HCT116 (cell line): ENCODE measurements at places on chromosomes 5 and 9.
A peak's percentile ranks its signal among the peaks of the same experiment; 100 is the strongest.

DNA sequence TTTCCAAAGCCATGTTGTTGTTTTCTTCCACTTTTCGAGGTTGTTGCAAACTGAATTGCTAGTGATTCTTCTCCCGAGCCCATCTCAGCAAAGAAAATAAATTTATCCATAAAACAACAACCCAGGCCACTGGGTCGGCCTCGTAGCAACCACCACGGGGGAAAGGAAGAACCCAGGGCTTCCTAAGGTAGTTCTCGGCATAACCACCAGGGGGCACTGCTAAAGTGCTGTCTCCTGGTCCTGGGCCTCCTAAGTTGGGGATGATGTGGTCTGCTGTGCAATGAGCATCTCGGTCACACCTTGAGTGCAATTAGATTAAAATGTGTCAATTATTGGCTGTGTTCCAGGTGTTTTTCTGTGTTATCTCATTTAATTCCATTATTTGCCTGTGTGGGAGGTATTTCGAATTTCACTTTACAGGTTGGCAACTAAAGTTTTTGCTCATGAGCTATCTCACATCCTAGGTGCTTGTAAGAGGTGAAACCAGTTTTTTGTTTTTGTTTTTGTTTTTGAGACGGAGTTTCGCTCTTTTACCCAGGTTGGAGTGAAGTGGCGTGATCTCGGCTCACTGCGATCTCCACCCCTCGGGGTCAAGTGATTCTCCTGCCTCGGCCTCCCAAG lies 102.8 kb upstream of the DAP start:
- DNase-seq, result peak; percentile 45
- H3K27ac ChIP-seq, result no peak overlapping the region
- no peaks in the 10 kb centered on the region for H3K36me3 ChIP-seq
- H3K4me3 ChIP-seq, result no peak overlapping the region
- H3K27me3 ChIP-seq, result peaks cover 34% of the 10 kb centered on the region

- H3K27ac ChIP-seq, result no peak overlapping the region
- no peaks in the 10 kb centered on the region for H3K27me3 ChIP-seq
- DNase-seq, result no peak
- H3K36me3 ChIP-seq, result 0 out of 2 replicates have a peak, but pooled peaks cover 3% of the 10 kb centered on the region
- H3K4me3 ChIP-seq, result no peak overlapping the region
Measured at GRCh38 chr5:132998556-132998955, 27.8 kb downstream of the ZCCHC10 start.

- no peak overlapping the region for H3K4me3 ChIP-seq
- H3K36me3 ChIP-seq, result no peaks in the 10 kb centered on the region
- H3K27me3 ChIP-seq, result peaks cover 4% of the 10 kb centered on the region; the same call in 1 of the 2 replicates
- H3K27ac ChIP-seq, result no peak overlapping the region
- no peaks in the 10 kb centered on the region for H3K4me1 ChIP-seq
Measured at GRCh38 chr5:171586436-171586835, 167.0 kb downstream of the FGF18 start.

DNA sequence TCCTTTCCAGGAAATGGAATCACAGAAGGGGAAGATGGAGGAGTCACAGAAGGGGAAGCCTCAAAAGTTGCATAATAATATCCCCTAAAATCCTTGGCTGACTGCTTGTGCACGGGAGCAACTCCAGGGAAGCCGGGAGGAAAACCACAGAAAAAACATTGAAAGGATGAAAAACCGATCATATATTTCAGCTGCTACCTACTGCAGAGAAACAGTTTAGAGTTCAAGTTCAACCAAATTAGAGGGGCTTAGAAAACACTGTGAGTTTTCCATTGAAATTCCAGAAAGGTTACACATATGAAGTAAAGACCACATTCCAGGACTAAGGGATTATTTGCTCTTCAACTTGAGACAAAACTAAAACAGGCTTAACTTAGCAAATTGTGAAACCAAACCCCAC lies 37.6 kb upstream of the MTAP start:
- peaks cover 5% of the 10 kb centered on the region for H3K4me1 ChIP-seq
- H3K36me3 ChIP-seq, result no peaks in the 10 kb centered on the region
- no peak overlapping the region for H3K4me3 ChIP-seq
- no peak for DNase-seq

GRCh38 chr9:79667120-79667519 lies 95.4 kb downstream of the TLE4 start:
- DNase-seq, result no peak
- no peaks in the 10 kb centered on the region for H3K4me1 ChIP-seq
- H3K36me3 ChIP-seq, result no peaks in the 10 kb centered on the region
- H3K4me3 ChIP-seq, result no peak overlapping the region
- H3K27me3 ChIP-seq, result no peaks in the 10 kb centered on the region
- H3K27ac ChIP-seq, result no peak overlapping the region

DNA sequence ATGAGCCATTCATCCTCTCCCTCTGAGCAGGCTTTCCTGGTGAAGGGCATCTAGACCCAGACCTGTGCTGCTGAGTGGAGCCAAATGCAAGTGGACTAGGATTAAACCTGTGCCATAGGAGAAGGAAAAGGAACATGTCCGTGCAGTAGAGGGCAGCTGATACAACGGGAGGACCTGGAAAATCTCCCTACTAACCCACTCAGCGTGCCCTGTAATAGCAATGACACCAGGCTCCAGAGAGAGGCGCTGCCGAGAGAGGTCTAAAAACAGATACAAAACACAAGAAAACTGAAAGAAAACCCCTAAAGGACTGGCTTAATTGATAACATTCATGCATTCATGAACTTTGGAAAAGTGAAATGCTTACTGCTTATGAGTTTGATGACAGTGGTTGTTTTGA lies 60.8 kb downstream of the PFDN1 start:
- no peaks in the 10 kb centered on the region for H3K27me3 ChIP-seq
- H3K4me1 ChIP-seq, result peaks cover 25% of the 10 kb centered on the region
- no peak for DNase-seq
- 0 out of 2 replicates have a peak, but pooled peaks cover 2% of the 10 kb centered on the region for H3K36me3 ChIP-seq
- H3K4me3 ChIP-seq, result no peak overlapping the region

DNA sequence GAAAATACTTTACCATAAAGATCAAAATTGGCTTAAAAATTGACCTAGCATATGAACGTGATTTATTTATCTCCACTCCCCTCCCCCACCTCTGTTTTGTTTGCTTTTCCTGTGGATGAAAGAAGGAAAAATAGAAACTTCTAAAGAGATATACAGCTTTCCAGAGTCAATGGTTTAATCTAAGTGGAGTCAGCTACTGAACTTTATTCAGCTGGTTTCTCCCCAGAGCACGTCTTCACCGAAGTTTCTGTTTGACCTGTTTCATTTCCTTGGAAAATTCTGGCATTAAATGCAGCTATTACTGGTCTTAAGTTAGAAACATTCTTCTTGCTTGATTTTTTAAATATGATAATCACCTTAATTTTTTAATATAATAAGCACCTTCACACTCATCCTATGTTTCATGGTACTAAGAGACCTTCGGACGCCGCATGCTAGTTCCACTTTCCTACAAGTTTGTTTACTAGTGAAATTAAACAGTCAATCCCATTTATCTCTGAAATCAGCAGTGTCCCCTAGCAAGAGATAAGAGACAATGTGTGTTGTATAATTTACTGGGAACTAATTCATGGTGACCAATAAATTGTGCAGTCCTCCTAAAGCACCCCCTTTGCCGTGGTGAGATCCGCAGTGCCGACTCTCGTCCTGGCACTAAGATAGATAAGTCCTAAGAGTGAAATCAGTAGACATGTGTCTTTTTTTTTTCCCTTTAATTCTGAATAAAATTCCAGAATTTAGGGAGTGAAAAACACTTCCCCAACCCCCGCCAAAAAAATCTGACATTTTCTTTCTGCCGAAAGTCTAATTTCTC lies 89.9 kb downstream of the ARL15 start:
- no peaks in the 10 kb centered on the region for H3K36me3 ChIP-seq
- DNase-seq, result no peak
- H3K27me3 ChIP-seq, result no peaks in the 10 kb centered on the region
- no peak overlapping the region for H3K27ac ChIP-seq
- H3K4me3 ChIP-seq, result no peak overlapping the region
- H3K4me1 ChIP-seq, result no peaks in the 10 kb centered on the region

GRCh38 chr9:117777823-117778222 lies 73.6 kb downstream of the TLR4 start:
- no peak overlapping the region for H3K27ac ChIP-seq
- H3K27me3 ChIP-seq, result no peaks in the 10 kb centered on the region
- H3K4me3 ChIP-seq, result no peak overlapping the region
- H3K36me3 ChIP-seq, result no peaks in the 10 kb centered on the region
- no peaks in the 10 kb centered on the region for H3K4me1 ChIP-seq

DNA sequence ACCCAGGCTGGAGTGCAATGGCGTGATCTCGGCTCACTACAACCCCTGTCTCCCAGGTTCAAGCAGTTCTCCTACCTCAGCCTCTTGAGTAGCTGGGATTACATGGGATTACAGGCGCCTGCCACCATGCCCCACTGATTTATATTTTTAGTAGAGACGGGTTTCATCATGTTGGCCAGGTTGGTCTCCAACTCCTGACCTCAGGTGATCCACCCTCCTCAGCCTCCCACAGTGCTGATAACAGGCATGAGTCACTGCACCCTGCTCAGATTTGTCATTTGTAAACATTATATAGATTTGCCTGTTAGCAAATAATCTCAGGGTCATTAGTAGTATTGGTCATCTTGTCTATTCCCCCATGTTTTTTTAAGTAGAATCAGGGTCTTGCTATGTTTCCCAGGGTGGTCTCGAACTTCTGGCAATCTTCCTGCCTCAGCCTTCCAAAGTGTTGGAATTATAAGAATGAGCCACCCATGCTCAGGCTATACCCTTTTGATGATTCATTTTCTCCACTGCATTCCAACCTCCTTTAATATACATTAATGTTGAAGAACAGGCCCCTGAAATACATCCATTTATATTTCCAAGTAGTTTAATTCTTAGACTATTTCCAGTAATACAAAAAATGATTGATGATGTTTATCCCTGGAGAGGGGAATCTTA lies 17.3 kb downstream of the CENPH start:
- H3K36me3 ChIP-seq, result no peaks in the 10 kb centered on the region
- H3K4me3 ChIP-seq, result peak overlapping the region; percentile 25
- peak; percentile 50 for DNase-seq
- H3K27me3 ChIP-seq, result no peaks in the 10 kb centered on the region
- H3K27ac ChIP-seq, result peak overlapping the region; percentile 44
- peaks cover 17% of the 10 kb centered on the region for H3K4me1 ChIP-seq

- H3K4me1 ChIP-seq, result no peaks in the 10 kb centered on the region
- DNase-seq, result no peak
- H3K27me3 ChIP-seq, result no peaks in the 10 kb centered on the region
Measured at GRCh38 chr5:163890261-163890660, 384.8 kb downstream of the MAT2B start.

- H3K27ac ChIP-seq, result no peak overlapping the region
- H3K4me1 ChIP-seq, result no peaks in the 10 kb centered on the region
- no peaks in the 10 kb centered on the region for H3K36me3 ChIP-seq
- H3K27me3 ChIP-seq, result no peaks in the 10 kb centered on the region
- no peak overlapping the region for H3K4me3 ChIP-seq
Measured at GRCh38 chr5:92513067-92513466, 1068.0 kb downstream of the NR2F1-AS1 start.
